C1 segment of cervical spinal cord (tissue), 14 donors: ENCODE measurements at places on chromosomes 3 and 15.

DNA sequence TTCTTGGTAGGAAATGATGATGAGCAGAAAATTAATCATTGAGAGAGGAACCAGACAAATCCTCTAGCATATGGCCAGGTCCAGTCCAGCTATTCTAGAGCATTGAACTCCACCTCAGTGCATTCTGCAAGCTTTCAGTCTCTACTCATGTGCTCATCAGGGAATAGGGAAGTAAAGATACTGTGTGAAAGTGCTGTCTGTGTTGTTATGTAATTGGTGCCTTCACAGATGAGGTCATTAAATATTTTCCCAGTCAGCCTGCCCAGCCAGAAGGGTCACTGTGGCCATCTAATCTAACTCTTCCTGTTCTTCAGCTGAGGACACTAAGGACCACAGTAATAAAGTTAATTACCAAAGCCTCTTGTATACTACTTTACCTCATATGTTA lies 28.2 kb downstream of the C3orf62 start:
- DNase-seq = no peak

- no peak for DNase-seq
Measured at GRCh38 chr3:138943724-138944653, 2.9 kb downstream of the FOXL2 start.

GRCh38 chr3:78736863-78737262 lies 1030.9 kb downstream of the ROBO1 start:
- no peak for DNase-seq

GRCh38 chr3:193894121-193894863 lies 241.7 kb upstream of the HES1 start:
- no peak for DNase-seq
